ENCODE measurements at places on chromosomes 12 and 14. TPM values are rescaled to one million over a fixed set of nuclear protein-coding genes. Genes with fewer than 3 reads are reported as not detected.

The RDH16 gene
- not detected for total RNA-seq

The FBLN5 gene
- total RNA-seq, result 3.3 TPM

The SYCP3 gene
- not detected for total RNA-seq

The ART4 gene
- total RNA-seq, result not detected

The PLEK2 gene
- total RNA-seq, result 19.4 TPM

The KCNH3 gene
- total RNA-seq, result 1.2 TPM

The ST8SIA1 gene
- total RNA-seq, result not detected

The SLCO1B1 gene
- 0.46 TPM for total RNA-seq

The PLXNC1 gene
- 0.09 TPM for total RNA-seq

The GUCY2C gene
- total RNA-seq, result not detected

The CLEC2A gene
- not detected for total RNA-seq

The DPY19L2 gene
- total RNA-seq, result 1.5 TPM

The METTL3 gene
- total RNA-seq, result 47.9 TPM

The ABCC9 gene
- not detected for total RNA-seq

The RAD9B gene
- total RNA-seq, result 0.09 TPM

The CACNA1C gene
- total RNA-seq, result 0.03 TPM

The DPPA3 gene
- total RNA-seq, result not detected

The MMP19 gene
- total RNA-seq, result 0.49 TPM

The SIX1 gene
- total RNA-seq, result 6.2 TPM

The RFX4 gene
- total RNA-seq, result not detected

The MSRB3 gene
- total RNA-seq, result 21.0 TPM

The CLEC6A gene
- total RNA-seq, result not detected

The CAPS2 gene
- 0.38 TPM for total RNA-seq

The SMCO3 gene
- total RNA-seq, result not detected

The EXOC3L4 gene
- total RNA-seq, result 0.82 TPM

The PSMC1 gene
- 225 TPM for total RNA-seq

The TMPO gene
- total RNA-seq, result 90.8 TPM

All from A549 treated with GW870086 at 1 μM for 4 hours (cell line).